ENCODE measurements at places on chromosomes 2 and 18.

- peak; percentile 23 for DNase-seq
Measured at GRCh38 chr2:234335661-234336228, 161.1 kb downstream of the ARL4C start.

- DNase-seq, result no peak
Measured at GRCh38 chr2:228164718-228165117, 16.8 kb downstream of the SPHKAP start.

GRCh38 chr2:203412546-203413331 is 84.5 kb downstream of the ABI2 start:
- no peak for DNase-seq

- no peak for DNase-seq
Measured at GRCh38 chr2:75729861-75730260, 19.1 kb upstream of the GCFC2 start.

DNA sequence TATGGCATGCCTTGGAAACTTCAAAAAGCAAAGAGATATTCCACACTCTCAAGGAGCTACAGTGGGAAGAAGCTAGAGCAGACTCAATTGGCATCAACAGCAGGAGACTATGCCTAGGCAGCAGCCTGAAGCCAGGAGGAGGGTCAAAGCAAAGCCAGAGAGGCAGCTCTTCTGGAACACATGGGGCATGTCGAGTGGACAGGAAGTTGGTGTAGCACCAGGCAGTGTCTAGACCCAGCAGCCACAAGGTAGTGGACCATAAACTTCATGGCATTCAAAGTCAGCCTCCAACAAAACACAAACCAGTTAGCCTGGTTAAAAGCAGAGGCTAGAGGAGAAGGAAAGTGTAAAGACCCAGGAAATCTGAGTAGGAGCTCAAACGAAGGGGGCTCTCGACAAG is 311.2 kb upstream of the PKDCC start:
- no peak for DNase-seq

GRCh38 chr18:65057439-65058083 is 693.3 kb upstream of the CDH7 start:
- no peak for DNase-seq

- no peak for DNase-seq
Measured at GRCh38 chr2:212337486-212338343, 200.9 kb downstream of the ERBB4 start.

- DNase-seq, result no peak
Measured at GRCh38 chr2:219702796-219703545, 75.5 kb downstream of the SLC4A3 start.

DNA sequence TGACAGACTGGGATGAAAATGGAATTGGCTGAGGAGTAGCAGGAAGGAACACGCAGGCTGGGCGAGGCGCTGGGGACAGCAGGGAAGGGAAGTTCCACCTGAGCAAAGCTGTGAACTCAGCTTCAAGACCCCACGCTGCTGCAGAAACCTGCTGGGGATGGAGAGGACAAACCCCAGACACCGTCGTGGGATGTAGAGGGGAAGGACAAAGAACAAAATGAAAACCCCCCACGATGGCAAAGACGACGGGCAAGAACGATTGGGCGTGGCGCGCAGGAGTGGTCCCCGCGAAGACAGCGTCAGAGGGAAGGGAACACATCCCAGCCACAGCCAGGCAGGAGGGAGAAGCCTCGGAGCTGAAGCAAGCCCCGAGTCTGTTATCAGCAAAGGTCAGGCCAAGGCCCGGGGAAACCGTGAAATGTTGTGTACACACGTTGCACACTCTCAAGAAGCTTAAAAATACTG is 222.9 kb downstream of the NDUFA10 start:
- DNase-seq, result no peak

DNA sequence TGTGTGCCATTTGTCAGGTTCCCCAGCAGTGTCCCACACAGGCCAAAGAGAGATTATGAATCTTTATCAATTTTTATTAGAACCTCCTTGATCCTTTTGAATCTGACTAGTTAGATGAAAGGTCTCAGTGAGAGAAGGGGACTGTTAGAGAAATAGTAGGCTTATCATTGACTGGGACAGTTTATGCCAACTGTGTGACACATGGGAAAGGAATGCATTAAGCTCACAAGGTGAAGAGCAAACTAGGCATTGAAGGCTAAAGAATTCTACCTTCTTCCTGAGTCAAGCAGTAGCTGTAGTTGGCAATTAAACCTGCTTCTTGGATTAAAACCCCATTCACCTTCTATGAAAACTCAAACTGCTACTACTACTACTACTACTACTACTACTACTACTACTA is 389.6 kb upstream of the CDH19 start:
- DNase-seq, result no peak

DNA sequence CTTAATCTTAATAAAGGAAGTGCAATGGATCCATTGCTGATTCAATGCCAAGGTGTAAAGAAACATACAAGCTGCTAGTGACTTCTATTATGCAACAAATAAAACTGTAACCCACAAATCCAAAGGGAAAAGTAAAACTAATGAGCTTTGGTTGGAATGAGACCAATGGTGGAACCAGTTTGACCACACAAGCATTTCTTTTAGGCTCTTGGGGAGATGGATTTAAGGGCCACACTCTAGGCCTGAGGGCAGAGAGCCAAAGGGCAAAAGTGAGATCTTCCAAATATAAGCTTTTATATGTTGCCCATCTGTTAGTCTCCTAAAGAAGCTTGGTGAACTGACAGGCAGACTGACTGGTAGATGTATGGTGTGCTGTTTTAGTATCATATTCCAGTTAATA is 41.5 kb upstream of the MMADHC start:
- DNase-seq, result no peak

- DNase-seq, result no peak
Measured at GRCh38 chr2:36731941-36732672, 35.6 kb downstream of the VIT start.

DNA sequence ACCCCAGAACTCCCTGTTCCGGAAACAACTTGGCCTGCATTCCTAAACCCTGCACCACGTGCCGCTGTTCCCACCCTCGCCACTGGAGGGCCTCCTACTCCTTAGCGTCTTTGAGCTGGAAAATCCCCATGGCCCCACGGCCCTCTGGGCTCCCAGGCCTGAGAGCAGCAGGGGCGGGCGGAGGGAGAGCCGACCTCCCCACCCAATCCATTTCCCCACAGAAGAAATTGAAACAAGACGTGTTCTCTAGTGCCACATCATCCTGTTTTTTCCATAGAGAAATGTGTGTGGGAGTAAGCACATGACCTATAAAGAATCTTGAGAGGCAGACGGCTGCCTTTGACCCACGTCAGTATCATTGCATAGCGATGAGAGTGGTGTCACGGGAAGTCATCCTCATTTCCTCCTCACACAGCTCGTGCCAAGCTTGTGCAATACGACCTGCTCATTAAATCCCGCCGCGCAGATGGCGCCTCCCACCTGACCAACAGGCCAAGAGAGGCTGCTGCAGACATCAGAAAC is 79.2 kb downstream of the LAMA1 start:
- no peak for DNase-seq

DNA sequence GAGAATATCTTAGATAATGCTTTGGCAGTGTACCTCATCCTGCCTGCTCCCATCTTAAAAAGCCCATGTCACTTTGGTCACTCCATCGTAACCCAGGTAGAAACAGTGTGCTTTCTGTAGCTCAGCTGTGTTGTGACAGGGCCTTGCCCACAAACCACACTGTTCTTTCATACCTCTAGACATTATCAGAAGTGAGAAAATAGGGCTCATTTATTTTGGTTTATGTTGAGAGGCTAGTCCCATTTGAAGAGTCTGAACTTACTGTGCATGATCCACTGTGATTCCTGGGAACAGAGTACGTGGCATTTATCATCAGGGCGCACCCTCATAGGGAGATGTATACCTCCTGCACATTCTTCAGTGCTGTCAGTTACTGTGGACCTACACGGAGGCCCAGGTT is 69.7 kb downstream of the FEZ2 start:
- DNase-seq, result no peak

DNA sequence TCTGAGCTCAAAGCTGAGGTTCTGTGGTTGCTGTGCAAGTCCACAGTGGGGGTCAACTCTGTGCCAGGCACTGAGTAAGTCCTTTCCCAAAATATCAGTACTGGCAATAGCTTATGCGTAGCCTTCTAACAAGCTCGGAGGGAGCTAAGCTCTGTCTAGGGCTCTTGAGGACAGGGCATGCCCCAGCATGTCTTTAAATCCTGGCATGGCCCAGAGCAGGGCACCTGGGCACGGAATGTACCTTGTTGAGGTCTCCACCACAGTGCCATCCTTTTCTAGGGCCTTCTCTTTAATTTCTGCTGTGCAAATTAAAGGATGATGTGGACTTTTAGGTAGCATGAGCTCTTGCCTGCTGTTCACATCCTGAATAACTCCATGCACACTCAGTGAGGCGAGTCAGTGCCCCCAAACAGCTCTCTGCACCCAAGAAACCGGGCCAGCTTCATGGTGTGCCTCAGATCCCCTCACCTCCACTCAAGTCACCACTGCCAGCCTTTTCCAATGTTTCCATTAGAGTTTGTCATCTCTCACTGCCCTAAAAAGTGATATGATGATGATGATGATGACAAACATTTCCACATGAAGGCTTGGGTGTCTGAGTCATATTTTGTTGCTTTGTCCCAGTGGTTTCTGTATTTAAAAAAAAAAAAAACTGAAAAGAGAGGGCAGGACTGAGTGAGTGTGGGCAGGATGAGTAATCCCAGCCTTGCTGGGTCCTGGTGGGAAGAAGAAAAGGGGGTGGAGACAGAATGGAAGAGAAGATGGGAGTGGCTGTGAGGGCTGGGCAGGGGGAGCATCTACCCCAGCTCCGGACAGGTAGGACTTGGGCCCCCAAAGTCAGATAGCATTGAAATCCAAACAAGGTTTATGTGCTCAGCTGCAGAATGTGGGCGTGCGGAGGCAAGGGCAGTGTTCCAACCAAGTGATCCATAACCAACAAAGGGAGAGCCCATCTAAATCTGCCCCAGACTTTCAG is 78.9 kb downstream of the ZBTB7C start:
- DNase-seq, result no peak
